ENCODE measurements at places on chromosomes 2 and 18.

- no peak for DNase-seq
These were observed 663 bp downstream of the NUP35 start for GRCh38 chr2:183124957-183125255.

GRCh38 chr18:75450906-75451305 lies 23.4 kb upstream of the SMIM21 start:
- DNase-seq = no peak

GRCh38 chr18:44681076-44681970 lies 635 bp downstream of the SETBP1 start:
- no peak for DNase-seq

DNA sequence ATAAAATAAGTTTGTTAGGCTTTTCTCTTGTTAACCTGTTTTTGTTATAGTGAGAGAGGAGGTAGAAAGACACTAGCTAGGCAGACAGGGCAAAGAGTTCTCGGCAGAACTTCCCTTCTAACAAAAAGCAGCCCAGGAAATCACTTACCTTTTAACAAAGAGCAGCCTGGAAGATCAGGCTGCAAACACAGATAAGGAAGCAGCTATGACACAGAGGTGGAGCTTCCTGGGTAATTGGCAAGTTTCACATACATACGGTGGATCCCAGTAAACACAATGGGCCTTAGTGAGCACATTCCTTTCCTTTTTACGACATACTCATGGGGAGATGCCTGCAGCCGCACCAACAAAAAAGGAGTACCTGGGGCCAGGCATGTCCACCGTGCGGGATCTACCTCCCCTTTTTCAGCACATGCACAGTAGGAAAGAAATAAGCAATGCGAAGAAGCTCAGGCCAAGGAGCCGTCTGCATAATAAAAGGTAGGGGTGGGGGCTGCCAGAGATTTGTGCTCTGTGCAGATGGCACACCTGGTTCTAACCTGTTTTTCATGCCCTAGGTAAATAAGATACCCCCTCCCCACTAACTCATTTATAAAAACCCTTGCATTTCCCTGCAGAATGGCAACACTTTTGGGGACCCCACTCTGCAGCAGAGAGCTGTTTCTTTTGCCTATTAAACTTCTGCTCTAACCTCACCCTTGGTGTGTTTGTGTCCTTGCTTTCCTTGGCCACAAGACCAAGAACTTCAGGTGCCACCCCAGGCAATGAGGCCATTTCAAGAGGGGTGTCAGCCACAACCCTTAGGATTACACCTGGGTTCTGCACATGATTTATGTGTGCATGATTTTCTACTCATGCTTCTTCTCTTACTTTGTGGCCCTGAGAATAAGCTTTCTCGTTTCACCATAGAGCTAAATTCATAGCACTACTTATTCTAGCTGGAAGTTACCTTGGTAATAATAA lies 26.5 kb downstream of the MDH1 start:
- DNase-seq = peak; percentile 58

GRCh38 chr2:26820932-26821331 lies 27.0 kb upstream of the DPYSL5 start:
- no peak for DNase-seq

GRCh38 chr2:86283411-86284030 lies 53.9 kb downstream of the REEP1 start:
- DNase-seq = no peak

DNA sequence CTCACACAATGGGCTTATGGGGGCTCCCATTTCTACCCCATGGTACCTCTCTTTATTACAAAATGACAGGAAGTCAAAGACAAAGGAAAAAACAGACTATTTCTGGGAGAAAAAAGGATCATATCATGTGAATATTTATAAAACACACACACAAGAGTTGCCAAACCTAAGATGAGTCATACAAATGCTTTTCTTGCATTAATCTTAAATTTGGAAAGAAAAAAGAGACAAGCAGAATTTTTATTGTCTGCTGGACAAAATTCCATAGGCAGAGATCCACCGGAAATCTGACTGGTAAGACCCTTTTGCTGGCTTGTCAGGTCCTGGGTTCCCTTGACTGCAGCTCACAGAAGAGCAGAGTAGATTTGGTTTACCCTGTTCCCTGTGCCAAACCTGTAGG lies 1732.3 kb upstream of the PIK3C3 start:
- DNase-seq = no peak

DNA sequence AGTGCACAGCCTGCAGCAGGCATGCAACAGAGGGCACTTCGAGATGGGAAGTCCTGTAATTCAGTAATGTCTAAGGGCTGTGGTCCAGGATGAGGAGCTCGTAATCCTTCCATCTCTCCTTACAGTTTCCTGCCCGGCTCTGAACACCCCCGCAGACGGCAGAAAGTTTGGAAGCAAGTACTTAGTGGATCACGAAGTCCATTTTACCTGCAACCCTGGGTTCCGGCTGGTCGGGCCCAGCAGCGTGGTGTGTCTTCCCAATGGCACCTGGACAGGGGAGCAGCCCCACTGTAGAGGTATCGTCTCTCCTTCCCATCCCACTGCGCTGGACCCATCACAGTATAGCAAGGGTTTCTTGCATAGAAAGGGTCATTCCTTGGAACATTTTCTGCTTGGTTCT lies 26.7 kb downstream of the FBLN7 start:
- no peak for DNase-seq

DNA sequence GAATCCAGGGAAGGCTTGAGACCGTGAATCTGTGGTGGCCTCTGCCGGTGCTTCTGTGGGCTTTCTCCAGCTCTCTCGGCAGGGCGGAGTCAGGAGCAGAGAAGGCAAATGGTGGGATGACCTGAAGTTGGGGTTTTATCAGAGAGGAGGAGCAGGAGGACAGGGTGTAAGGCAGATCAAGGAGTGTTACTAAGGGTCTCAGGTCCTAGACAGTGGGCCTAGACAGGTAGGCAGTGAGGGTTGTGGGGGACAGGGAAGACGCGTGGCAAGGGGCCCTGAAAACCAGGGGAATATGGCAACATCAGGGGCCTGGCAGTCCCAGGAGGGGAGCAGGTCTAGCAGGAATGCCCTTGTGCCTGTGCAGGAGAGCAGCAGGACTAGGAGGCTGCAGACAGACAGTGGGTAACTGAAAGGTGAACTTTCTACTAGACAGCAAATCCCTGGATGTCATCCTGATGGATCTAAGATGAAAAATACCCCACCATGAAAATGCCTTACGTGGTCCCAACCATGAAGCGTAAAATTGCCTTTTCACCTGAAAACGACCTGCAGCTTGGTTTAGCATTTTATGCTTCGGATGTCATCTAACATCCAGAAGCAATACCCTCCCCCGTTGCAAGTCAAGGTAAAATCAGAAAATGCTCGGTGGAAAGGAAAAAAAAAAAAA lies 42.1 kb downstream of the SRSF7 start:
- DNase-seq = no peak

DNA sequence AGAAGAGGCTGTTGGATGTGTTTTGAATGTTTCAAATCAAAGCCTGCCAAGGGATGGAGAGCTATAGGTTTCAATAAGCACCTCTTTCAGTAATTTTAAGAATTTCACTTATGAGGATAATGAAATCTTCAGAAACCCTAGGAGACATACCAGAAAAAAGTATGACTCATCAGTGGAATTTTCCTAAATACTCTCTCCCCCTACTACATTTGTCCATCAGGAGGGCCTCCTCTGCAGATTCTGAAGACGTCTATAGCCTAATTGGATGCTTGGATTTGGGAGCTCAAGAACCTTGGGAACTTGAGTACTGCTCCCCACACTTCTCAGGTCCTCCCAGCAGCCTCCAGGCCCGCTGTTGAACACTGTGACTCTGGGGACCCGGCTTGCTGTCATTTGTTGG lies 374.3 kb downstream of the SLC4A3 start:
- no peak for DNase-seq

GRCh38 chr2:52054824-52055223 lies 1022.9 kb upstream of the NRXN1 start:
- DNase-seq = no peak

- DNase-seq = no peak
These were observed 48.0 kb downstream of the ARHGAP15 start for GRCh38 chr2:143177096-143177786.

DNA sequence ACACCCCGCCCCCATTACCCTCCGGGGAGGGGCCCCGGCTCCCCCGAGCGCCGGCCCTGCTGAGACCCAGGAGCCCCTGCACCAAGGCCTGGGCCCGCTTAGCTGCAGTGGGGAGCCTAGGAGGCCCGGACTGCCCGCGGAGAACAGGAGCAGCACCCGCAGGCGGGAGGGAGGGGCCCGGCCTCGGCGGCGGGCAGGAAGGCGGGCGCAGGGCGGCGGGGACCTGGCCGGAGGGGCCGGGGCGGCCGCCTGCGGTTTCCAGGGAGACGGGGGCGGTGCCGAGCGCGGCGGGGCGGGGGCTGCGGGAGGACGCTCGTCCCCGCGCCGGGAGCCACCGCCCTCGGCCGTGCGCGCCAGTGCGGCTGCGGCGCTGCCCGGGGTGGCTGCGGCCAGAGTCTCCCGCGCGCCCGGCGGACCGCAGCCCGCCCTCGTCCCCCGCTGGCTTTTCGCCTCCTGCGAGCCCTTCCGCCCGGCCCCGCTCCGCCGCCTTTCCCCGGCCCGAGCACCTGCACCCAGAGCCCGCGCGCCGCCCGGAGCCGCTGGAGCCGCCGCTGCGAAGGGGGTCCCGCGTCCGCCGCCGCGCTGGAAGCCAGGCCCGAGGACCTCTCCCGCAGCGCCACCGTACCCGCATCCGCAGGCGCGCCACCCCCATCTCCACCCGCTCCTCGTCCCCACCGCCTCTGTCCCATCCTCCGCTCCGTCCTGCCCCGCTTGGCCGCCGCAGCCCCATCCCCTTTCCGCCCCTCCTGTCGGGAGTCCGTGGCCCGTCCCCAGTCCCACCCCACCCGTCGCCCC lies 17.2 kb downstream of the GPC1 start:
- DNase-seq = no peak

DNA sequence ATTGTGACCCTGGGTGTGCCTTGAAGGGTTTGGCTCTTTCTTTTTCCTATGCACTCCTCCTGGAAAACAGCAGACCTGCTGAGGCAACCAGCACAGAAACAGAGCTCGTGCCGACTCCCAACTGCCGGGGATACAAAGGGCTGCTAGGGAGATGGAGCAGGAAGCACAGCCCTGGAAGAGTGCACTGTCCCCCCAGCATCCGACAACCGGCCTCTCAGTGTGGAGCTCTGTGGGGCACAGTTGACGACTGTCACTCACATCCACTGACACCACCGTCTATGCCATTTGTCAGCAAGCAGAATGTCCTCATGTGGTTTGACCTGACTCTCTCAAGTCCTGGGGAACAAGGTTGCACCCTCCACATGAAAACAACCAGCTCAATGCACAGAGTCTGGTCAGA lies 290.4 kb downstream of the TNS1 start:
- DNase-seq = no peak

DNA sequence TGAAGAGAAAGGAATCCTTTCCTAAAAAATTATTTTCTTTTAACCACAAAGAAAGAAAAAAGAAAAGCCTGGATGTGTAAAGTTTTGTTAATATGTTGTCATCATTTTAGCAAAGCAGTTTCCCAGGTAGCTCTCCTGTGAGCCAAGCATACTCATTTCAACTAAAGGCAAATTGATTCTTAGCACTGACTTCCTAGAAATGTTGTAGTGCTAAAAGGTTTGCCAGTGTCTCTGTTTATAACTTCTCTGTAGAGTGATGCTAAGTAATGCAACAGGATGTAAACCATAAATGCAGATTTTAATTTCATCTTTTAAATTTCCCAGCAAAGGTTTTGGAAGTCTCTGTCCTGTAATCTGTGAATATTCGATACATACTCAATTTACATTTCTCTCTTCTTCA lies 10.2 kb downstream of the GATA6 start:
- no peak for DNase-seq

DNA sequence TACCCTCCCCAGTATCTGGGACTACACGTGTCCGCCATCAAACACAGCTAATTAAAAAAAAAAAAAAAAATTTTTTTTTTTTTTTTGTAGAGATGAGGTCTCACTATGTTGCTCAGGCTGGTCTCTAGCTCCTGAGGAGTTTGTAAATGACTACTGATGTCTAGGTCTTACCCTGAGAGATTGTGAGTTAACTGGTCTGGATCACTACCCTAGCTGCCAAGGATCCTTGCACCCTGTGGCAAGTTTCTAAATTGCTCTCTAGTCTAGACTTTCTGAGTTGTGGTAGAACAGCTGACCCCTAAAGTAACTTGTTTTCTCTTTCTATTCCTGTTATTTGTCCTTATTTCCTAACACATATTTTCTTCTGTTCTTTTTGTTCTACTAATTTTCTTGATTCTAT lies 44.5 kb downstream of the ABHD3 start:
- DNase-seq = no peak

DNA sequence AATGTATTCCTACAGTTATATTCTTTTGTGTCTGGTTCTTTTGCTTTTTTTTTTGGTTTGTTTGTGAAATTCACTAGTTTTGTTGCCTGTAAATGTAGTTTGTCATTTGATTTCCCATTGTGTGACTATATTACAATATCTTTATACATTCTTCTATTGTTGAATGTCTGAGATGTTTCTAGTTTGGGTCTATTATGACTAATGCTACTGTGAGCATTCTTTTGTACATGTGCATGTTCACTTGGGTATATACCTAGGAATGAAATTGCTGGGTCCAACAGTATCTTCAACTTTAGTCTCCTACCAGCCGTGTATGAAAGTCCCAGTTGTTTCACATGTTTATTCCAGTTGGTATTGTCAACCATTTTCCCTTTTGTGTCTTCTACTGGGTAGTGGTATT lies 112.7 kb upstream of the RBMS1 start:
- peak; percentile 10 for DNase-seq

- DNase-seq = no peak
These were observed 104.7 kb upstream of the FAM117B start for GRCh38 chr2:202530038-202530437.

DNA sequence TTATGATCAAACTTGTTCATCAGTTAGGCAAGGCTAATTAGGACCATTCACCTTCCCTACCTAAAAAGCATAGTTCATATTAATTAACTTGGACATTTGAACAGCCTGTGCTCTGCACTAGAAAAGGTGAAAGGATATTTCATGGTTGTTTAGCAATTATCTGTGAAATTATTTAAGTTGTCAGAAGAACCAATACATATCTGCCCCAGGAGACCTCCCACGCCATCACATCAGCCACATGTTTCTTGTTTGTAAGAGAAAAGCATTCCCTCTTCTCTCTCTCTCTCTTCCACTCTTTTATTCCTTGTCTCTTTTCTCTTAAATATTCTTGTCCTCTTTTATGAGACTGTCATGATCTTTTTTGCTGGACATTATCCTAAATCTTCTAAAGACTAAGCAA lies 282.0 kb upstream of the RND3 start:
- no peak for DNase-seq

DNA sequence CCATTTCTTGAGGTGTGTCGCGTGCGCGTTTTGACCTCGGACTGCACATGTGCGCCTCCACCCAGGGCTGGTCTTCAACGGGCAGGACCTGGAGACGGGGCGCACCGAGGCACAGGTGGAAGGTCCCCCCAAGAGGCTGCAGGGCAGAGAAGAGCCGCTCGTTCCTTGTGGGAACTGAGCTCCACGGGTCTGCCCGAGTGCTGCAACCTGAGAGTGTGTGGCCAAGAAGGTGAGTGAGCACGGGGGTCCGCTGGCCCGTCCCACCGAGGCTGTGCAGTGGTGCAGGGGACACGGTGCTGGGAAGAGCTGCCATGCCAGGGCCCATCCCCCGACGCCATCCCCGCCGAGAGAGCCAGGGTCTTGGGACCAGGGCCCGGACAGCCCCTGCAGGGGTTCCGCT lies 268.3 kb downstream of the GALR1 start:
- DNase-seq = no peak

- no peak for DNase-seq
These were observed 1675.9 kb upstream of the CELF4 start for GRCh38 chr18:39241534-39241933.
